Upper lobe of left lung (tissue), 6 donors: ENCODE measurements at places on chromosomes 16 and 17. TPM values are rescaled to one million over a fixed set of nuclear protein-coding genes. Genes with fewer than 3 reads are reported as not detected.

DNA sequence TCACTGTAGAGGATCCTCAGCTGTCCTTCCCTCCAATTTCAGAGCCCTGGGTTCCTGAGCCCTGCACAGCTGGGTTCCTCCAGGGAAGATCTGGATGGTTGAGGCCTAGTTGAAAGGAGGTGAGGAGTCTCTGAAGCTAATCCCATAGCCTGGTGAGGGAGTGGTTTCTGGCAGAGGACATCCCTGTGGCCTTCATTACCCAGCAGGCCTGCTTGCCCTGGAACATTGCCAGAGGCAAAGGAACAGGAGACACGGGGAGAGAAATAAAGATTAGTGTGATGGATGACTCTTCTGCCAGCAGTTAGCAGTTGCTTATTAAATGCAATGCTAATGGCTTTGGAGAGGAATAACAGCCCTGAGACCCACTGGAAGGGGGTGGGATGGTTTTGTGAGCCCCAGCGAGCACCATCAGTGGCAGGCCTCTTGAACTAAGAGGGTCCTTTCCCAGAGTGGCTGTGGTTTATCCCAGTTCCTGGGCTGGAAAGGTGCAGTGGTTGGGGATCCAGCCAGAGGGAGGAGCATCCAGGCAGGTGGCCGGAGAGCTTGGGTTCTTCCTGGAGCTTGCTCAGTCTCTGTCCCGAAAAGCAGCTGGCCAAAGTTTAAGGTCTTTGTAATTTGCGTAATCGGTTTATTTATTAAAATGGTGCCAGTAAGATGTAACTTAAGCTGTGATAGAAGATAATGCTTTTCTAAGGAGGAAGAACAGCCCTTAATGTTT lies 209.7 kb downstream of the CCDC182 start:
- no peaks in the 10 kb centered on the region for H3K36me3 ChIP-seq
- H3K27me3 ChIP-seq: no peaks in the 10 kb centered on the region
- H3K4me1 ChIP-seq: peaks cover 2% of the 10 kb centered on the region
- H3K27ac ChIP-seq: no peak overlapping the region

DNA sequence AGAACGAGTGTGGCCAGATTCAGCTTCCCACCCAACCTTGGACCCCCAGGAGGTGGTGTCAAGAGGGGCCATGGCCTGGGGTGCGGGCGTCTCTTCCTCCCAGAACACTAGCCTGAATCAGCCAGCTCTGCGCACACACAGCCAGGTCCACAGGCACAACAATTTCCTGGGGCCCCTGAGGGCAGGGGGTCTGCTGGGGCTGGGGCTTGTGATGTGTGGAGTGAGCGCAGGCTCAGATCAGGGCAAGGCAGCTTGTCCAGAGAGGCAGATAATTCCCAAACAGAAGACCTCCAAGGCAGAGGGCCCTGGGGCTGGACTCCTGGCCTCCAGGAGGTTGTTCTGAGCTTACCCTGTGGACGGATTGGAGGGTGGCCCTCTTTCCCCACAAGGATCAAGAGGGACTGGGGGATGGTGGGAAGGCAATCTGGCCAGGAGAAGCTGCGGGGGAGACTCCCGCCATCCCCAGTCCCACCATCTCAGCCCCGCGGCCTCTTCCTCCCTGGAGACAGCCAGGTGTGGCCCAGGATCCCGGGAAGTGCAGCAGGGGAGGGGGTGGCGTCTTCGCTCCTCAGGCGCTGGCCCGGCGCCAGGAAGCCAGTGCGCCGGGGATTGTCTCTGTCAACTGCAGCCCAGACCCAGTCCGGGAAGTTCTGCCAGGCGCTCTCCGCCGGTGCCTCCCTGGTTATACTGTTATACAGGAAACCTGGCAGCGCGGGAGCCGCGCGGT lies 52.0 kb upstream of the AMZ2 start:
- H3K27ac ChIP-seq: no peak overlapping the region
- peaks cover 48% of the 10 kb centered on the region for H3K4me1 ChIP-seq
- H3K4me3 ChIP-seq: peak overlapping the region; percentile 26
- DNase-seq: no peak
- H3K36me3 ChIP-seq: no peaks in the 10 kb centered on the region
- H3K27me3 ChIP-seq: peaks cover 24% of the 10 kb centered on the region

- H3K27ac ChIP-seq: peak overlapping the region; percentile 54
- peaks cover 35% of the 10 kb centered on the region for H3K27me3 ChIP-seq
- H3K4me1 ChIP-seq: peaks cover 55% of the 10 kb centered on the region
- H3K36me3 ChIP-seq: no peaks in the 10 kb centered on the region
These were observed 685 bp downstream of the PAQR4 start for GRCh38 chr16:2969545-2970521.

Gene KREMEN2
- total RNA-seq: not detected

Gene PSMB10
- total RNA-seq: 86.4 TPM
